Naive B cell (primary cell): ENCODE measurements at places on chromosomes 2 and 18.

DNA sequence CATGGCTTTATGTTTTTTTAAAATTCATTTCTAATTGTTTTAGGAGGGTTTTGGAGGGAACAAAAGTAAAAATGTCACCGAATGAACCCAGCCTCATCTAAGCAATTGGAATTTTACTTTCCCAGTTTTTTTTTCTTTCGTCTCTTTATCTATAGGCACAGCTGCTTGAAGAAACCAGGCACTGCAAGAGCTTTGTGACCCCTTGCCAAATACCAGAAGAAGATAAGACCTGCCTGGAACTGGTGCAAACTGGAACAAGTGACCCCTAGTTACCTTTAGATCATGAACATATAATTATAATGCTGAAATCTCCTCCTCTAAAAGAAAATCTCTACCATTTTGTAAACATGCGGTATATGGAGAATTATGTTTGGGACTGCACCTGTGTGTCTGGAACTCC lies 100.9 kb downstream of the TSN start:
- no peak for DNase-seq

DNA sequence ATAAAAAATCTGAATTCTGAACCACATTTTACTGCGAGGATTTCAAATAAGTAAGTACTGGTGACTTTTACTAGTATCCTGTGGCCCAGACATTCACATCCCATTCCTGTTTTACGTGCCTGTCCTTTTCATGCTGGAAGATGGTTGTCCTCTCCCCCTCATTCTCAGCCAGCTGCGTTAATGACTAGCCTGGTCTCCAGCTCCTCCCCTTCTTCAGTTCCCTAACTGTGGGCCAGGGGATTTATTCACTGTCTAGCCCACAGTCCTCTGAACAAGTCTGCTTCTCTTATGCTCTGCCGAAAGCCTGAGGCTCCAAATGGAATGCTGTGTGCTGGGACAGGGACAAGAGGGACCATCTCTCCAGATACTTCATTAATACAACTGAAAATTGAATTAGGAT lies 373.9 kb downstream of the PTPRM start:
- DNase-seq, result no peak

GRCh38 chr2:196839574-196839973 lies 30.4 kb upstream of the C2orf66 start:
- DNase-seq, result no peak

GRCh38 chr2:184564092-184564491 lies 34.2 kb upstream of the ZNF804A start:
- DNase-seq, result no peak

GRCh38 chr18:79786304-79786703 lies 11.4 kb upstream of the KCNG2 start:
- no peak for DNase-seq

DNA sequence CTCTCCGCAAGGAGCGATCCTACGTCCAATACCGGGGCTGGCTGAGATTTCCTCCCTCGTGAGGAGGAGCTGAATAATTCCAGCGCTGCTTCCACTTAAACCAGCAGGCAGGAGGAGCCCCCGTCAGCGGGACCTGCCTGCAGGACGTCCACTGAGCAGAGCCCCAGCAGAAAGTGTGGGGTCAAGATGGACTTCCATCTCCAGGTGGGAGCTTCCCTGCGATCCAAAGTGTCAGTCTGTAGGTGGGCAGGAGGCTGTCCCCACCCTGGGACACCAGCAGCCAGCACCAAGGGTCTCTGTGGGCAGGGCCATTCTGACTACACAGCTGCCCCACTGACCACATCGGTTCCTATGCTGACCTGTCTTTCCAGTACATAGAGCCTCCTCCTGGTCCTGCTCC lies 462 bp upstream of the OTOS start:
- no peak for DNase-seq

GRCh38 chr18:28466204-28466603 lies 289.3 kb upstream of the CDH2 start:
- no peak for DNase-seq

- DNase-seq, result no peak
Measured at GRCh38 chr18:28984731-28985130, 807.8 kb upstream of the CDH2 start.

DNA sequence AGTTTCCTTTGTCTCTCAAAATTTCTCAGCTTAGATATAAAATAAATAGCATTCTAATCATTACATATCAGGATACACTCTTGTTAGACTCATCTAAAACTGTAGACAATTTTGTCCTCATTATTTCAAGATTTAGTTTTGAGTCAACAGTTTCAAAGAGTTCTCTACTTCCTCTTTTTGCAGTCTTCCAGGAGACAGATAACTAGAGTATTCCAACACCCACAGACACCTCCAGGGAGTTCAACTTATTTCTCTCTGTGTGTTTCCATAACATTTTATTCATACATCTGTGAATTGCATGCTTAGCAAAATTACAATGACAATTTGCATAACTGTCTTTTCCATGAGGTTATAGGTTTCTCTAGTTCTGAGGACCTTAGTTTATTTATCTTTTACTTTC lies 166.6 kb upstream of the HNMT start:
- no peak for DNase-seq

DNA sequence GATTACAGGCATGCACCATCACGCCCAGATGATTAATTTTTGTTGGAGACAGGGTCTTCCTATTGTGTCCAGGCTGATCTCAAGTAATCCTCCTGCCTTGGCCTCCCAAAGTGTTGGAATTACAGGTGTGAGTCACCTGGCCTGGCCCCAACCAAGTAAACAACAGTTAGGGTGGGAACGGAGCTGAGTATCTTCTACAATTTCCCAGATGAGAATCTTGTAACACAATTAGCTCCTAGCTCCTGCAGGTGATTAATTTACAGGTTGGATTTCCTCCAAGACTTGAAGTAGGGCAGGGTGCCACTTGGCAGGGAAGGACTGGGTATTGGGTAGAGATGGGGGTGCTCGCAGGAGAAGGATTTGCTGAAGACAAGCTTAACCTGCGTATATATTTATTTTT lies 17.8 kb downstream of the NLRC4 start:
- DNase-seq, result no peak

DNA sequence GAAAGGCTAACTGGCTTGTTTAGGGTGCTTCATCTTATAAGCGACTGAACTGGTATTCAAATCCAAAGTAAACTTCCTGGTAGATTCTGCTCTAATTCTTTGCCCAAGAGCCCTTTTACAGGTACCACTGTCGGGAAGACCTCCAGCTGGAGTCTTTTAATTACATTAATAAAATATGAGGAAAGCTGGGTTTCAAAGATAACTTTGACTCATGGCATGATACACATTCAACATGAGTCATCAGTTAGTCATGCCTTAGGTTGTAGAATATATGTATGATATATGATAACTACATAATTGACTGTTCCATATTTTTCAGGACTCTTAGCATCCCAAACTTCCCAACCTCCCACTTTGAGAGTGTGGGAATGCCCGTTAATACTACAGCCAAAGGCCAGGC lies 32.3 kb downstream of the ZCCHC2 start:
- DNase-seq, result no peak

- DNase-seq, result peak; percentile 72
Measured at GRCh38 chr2:98455494-98455976, 10.9 kb downstream of the INPP4A start.

GRCh38 chr2:209988010-209988409 lies 14.4 kb upstream of the RPE start:
- DNase-seq, result no peak

GRCh38 chr2:100588071-100588786 lies 25.4 kb downstream of the PDCL3 start:
- no peak for DNase-seq

- no peak for DNase-seq
Measured at GRCh38 chr2:120852200-120852815, 116.6 kb downstream of the GLI2 start.

GRCh38 chr2:219912491-219912921 lies 285.1 kb downstream of the SLC4A3 start:
- DNase-seq, result no peak

- DNase-seq, result no peak
Measured at GRCh38 chr2:114609801-114610200, 167.4 kb downstream of the DPP10 start.

GRCh38 chr18:79914614-79915160 lies 36.8 kb downstream of the SLC66A2 start:
- DNase-seq, result no peak

DNA sequence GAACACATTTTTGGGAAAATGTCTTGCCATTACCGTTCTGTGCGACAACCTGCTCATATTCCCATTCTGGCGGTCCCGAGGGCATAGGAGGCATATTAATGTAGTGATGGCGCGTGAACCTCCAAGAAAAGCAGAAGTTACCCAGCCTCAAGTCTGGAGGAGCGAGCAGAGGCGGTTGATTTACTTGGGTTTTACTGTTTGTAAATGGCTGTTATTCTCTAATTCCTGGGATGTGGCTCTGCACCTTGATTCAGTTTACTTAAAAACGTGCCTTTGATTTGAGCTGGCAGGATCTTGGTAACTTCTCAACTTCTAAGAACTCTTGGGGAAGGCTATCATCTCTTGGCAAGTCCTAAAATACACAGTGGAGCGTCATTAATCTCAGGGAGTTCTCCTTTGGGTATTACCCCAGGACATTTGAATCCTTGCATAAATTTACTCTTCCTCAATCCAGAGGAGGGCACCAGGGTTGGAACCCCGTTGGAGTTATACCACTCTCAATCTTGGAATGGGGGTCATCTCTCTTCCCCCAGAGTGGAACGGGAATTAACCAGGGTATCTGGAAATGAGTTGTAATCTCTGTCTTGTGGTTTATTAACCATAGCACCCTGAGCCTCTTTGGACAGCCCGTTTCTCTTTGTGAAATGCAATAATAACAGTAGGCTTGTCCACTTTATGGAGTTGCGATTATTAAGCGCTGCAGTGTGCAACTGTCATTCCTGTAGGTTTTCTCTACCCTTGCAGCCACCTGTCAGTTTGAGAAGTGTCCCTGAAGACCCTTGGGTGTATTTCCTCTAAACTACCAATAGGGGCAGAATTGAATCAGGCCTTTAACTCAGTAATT lies 2.1 kb downstream of the HK2 start:
- peak; percentile 46 for DNase-seq

- no peak for DNase-seq
Measured at GRCh38 chr2:219769090-219769910, 141.9 kb downstream of the SLC4A3 start.
